ENCODE measurements at places on chromosomes 2 and 18. TPM values are rescaled to one million over a fixed set of nuclear protein-coding genes. Genes with fewer than 3 reads are reported as not detected.

DNA sequence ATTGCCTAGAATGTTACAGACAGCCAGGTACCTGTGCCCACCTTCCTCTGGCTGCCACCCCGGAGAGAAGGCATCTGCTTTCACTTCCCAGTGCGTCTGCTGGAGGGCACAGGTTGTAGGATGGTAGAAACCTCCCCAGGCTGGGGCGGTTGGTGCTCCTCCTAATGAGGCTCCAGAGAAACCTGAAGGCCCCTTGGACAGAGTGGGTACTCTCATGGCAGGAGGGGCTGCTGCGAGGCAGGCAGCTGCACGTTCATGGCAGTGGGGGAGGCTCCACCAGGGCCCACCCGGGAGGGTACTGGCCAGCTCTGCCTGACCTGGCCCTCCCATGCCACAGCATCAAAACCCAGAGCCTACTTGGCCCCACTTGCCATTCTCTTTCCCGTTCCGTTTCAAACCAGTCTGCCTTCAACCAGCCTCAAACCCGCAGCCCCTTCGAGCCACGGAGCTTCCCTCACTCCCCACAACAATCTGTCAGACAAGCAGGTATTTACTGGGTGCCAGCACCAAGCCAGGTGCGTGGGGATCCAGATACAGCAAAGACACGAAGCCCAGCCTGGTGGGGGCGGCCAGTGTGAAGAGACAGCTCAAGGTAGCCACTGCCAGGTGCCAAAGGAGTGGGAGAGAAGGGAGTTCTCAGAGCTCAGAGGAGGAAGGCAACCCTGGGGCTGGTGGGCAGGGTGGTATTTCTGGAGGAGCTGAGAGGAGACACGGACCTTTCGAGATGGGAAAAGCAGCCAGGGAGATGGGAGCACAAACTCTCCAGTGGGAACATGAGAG, 229.6 kb downstream of the LOXHD1 start:
- no peak for DNase-seq

TMEM185B gene
- 20.8 TPM for total RNA-seq

- peak; percentile 12 for DNase-seq
These were observed 104.2 kb downstream of the PDCL3 start for GRCh38 chr2:100666996-100667395.

DNA sequence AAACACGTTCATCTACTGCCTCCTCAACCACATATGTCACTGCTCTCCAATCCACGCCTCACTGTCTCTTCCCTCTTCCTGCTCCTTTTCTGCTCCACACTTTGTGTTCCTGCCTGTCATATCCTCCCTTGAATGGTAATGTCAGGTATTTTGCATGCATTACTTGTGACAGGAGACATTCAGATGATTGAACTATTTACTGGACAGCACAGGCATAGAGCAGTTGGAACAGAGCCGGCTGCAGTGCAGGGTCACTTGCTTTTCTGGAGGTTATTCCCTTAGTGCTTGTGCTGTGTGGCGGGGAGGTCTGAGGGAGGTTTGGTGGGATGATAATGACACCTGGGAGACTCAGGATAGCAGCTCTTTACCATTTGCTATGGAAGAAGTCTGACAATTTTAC, 93.8 kb downstream of the LTBP1 start:
- no peak for DNase-seq

DNA sequence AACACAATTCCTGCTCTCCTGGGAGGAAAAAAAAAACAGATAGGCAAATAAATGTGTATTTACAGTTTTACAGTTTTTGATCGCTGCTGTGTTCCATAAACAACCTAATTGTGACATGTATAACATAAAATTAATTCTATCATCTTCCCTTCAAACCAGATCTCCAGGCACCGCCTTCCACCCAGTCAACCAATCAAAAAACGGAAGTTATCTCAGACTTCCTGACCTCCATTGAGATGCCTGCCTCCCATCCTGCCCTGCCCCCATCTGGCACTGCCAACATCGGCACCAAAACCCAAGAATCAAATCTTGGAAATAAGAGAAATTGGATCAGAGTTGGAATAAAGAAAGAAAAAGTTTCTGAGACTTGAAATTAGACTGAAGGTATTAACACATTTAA, 3.1 kb upstream of the RIOK3 start:
- DNase-seq, result no peak

RBM43 gene
- total RNA-seq, result 0.79 TPM

DNA sequence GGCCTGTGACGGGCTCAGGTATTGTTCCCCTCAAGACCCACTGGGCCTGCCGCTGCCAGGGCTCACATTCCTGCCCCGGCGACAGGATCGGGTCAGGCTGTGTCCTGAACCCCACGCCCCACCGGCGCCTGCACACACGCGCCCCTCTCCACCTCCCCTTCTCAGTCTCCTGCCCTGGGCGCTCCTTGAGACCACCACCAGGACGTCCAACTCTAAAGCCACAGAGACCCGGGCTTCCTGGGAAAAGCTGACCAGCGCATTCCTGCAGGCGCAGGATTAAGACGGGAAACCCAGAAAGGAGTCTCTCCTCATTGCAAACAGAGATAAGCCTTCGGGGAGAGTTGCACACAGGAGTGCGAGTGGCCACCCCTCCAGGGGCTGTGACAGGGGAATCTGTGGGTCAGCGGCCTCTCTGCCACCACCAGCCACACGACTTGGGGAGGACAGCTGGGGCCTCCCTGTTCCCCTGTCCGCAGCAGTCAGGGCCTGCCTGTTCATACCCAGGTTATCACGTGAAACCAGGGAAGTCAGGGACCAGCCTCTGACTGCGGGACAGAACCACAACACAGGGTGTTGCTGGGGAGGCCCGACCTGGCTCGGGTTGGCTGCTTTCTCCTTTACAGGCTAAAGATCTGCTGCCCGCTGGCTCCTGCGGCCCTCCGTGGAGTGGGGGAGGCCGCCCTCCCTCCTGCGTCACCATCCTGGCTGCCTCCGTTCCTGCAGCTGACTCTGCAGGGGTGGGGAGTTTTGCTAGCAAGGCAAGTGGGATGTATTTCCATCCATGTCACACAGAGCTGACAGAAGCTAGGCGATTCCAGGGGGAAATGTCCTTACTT, 88.8 kb downstream of the ZCCHC2 start:
- DNase-seq, result no peak

DNA sequence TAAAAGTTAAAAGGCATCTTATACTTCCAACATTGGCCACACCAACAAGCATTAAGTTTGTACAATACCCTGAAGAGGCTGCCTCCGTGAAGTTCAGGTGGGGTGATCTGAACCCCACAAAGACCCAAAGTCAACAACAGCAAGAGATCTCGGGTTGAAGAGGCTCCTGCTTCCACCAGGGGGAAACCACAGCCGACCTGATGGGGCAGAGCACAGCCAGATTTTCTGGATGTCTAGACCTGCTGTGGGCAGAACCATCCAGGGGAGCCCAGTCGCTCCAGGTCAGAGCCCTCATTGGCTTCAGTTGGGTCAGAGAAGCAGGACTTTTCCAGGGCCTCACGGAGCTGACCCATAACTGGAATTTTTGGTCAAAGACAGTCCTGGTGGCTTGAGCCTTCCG, 66.5 kb upstream of the ACKR3 start:
- DNase-seq, result no peak

GRCh38 chr2:199977984-199978415, 22.6 kb downstream of the MAIP1 start:
- peak; percentile 91 for DNase-seq

ANKRD53 gene
- not detected for total RNA-seq
